Activated CD8-positive, alpha-beta T cell treated with anti-CD3 and anti-CD28 coated beads for 36 hours (primary cell): ENCODE measurements at places on chromosomes 12 and 14. TPM values are rescaled to one million over a fixed set of nuclear protein-coding genes. Genes with fewer than 3 reads are reported as not detected.

LBHD2 gene
- total RNA-seq, result not detected

SETD3 gene
- 50.7 TPM for total RNA-seq

TAS2R31 gene
- total RNA-seq, result 1.5 TPM

CAMKK2 gene
- 28.0 TPM for total RNA-seq

LRRC10 gene
- total RNA-seq, result not detected

MANSC4 gene
- not detected for total RNA-seq

ERO1A gene
- 202 TPM for total RNA-seq

CFAP54 gene
- 0.38 TPM for total RNA-seq

MEG3 gene
- not detected for total RNA-seq

DTX3 gene
- total RNA-seq, result 13.7 TPM

PLCZ1 gene
- not detected for total RNA-seq

DNA sequence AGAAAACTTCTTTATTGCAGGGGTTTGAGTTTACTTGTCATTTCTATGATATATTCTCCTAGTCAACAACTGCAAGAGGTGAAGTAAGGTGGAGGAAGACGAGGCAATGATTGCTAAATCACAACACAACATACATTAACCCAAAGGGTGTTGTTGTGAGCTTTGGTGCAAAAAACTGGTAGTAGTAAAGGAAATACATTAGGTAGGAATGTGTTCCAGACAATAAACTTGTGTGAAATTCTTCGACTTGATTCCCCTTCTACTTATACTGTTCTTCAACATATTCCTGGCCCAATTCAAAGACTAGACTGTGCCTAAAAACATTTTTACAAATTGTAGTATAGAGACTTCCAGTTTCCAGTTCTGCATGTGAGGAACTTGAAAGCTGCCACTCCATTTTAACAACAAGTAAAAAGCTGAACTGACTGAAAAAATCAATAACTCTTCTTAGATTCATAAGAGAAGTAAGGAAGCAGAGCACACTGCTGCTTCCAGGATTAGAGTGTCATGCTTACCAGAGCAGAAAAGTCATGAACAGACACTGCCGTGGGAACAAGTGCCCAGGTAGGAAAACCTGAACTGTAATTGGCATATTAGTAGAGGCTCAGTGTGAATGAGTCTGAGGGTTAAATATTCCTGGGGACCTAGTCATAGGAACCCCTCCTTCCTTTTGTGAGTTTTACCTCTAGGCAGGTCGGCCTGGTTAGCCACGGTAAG is 22.2 kb downstream of the COX8C start:
- DNase-seq, result no peak

DNA sequence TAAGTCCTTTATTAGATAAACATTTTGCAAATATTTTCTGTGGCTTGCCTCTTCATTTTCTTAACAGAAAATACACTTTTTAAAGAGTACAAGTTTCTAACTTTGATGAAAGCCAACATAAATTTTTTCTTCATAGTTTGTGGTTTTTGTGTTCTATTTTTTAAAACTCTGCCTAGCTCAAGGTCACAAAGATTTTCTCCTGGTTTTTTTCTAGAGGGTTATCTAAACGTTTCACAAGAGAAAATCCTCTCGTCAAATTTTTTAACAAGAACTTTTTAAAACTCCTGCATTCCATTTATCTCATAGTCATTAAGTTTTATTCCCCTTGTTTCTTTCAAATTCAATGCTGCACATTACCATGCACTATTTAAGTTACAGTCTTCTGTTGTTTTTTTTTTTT is 8.2 kb downstream of the AREL1 start:
- no peak for DNase-seq

DNA sequence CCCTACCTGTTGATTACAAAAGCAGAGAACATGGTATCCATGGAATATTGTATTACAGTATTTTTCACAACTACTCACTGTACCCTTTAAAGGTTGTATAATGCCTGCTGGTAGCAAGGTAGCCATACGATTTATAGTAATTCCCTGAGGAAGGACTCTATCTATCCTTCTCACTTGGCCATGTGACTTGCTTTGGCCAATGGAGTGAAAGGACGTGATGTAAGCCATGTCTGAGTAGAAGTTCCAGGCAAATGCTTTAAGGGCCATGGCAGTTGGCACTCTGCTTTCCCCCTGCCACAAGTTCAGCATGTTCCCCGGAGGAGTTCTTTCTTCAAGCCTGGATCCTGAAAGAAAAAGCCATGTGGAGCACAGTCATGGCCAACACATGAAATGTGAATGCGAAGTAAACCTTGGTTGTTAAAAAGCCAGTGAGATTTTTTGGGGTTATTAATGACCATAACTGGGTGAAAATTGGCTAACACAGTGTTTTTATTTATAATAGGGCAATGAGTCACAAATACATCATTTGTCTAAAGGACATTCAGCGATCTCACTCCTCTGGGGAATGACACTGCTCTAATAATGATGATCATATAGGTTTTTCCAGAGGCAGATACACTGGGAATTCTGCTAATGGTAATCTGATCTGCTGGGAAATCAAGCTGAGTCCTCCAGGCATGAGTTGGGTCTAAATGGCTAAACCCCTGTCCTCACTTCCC is 67.4 kb upstream of the SLC38A2 start:
- DNase-seq, result no peak

- no peak for DNase-seq
Measured at GRCh38 chr14:22646570-22647254, 2.6 kb upstream of the OR6J1 start.

- no peak for DNase-seq
Measured at GRCh38 chr14:64689289-64689688, 14.9 kb upstream of the PLEKHG3 start.

DNA sequence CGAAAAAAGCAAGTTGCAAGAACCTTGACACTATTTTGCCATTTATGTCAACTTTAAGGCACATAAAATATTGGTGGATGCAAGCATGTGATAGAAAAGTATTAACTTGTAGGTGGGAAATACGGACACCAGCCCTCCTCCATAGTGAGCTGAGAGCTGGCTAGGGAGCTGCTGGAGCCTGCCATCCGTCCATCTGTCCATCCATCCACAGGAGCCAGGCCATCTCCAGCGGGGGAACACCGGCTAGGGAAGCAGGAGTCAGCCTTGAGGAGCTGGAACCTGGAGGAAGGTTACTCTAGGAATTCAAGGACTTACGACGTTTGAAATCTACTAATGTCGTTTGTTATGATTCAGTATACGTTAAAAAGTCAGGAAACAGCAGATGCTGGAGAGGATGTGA is 120.7 kb upstream of the C14orf180 start:
- DNase-seq, result no peak

GRCh38 chr12:51390891-51391282 is 319 bp downstream of the GALNT6 start:
- DNase-seq, result peak; percentile 55

DNA sequence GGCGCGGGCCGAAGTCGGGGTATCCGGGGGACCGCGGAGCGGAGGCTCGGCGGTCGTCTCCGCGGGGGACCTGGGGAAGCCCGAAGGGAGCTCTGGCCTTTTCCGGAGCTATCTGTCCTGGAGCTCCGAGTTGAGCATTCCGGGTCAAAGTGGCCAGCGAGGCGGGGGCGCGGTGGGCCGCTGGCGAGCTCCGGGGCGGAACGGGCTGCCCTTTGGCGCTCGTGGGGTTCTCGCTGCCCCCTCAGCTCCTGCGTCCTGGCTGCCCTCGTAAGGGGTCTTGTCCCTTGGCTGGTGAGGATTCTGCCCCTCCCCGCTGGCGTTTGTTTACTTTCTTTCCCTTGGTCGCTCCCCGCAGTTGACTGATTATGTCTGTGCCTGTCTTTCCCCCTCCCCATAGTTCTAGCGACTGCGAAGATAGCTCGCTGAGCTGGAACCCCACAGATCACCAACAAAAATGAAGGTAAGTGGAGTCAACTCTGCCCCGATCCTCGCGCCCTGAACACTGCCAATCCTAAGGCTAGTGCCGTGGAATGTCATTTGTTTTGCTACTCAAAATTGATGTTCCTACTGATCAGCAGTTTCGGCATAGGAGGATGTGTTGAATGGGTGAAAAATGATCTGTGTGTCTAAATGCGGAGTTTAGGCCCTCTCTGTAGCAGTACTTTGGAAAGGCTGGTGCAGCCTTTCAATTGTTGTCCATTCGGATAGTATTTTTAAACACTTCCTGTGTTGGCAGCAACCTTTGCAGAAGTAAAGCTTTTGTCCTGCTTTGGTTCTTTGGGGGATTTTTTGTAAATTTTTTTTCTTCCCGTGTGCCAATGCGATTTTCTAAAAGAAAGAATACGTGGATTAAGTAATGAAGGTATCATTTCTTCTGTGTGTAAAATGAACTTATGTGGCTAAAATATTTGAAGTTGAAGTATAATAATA is 1.3 kb downstream of the ARID4A start:
- DNase-seq, result peak; percentile 14

- no peak for DNase-seq
Measured at GRCh38 chr12:112029301-112029700, 16.1 kb downstream of the ERP29 start.

DNA sequence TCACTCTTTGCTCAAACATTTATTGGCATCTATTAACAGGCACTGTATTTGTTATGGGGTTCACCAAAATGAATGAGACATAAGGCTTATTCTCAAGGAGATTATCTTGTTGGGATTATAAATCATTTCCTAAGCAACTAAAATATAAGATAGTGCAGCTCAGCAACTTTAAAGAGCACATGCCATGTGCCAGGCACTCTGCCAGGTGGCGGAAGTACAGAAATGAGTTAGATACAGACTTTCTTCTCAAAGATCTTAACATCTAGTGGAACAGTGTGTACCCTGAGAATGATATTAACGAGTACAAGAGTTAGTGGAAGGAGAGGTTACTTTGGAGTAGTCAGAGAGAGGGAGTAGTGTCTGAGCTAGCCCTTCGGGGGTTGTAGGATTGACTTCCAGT is 28.4 kb upstream of the TOMM20L start:
- no peak for DNase-seq

- no peak for DNase-seq
Measured at GRCh38 chr12:67038486-67038885, 230.7 kb upstream of the CAND1 start.

DNA sequence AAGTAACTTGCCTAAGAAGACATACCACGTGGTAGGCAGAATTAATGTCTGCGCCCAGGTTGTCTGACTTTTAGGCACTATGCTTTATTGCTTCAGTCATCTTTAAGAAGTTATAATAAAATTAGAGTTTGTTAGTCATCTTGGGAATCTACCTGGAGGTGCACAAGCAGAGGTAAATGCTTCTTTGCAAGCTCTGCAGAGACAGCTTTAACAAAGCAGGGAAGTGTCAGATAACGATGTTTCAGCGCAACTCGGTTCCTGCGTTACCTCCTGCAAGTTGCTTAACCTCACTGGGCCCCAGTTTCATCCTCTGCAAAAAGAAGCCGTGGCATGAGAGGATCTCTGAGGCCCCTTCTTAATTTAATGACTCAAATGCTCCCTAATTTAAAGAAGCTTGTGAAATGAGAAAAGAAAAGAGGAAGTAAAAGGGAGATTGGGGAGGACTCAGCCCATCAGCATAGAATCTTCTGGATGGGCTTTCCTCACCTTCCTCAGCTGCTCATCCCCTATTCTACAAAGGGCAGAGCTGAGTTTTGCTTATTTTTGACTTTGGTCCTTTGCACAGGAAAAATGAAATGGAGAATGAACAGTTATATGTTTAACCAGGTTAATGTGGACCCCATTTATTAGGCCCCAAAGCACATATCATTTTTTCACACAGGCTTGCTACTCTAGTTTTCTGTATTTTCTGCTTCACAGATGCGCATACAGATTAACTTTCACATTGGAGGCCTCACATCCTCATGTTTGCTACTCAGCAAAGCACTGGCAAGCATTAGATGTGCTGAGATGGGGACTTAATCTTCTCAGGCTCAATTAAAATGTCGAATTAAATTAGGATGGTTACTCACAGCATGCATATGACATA is 5.1 kb downstream of the ARHGDIB start:
- DNase-seq, result peak; percentile 62

GRCh38 chr14:90903101-90903500 is 86.9 kb upstream of the TTC7B start:
- peak; percentile 77 for DNase-seq

DNA sequence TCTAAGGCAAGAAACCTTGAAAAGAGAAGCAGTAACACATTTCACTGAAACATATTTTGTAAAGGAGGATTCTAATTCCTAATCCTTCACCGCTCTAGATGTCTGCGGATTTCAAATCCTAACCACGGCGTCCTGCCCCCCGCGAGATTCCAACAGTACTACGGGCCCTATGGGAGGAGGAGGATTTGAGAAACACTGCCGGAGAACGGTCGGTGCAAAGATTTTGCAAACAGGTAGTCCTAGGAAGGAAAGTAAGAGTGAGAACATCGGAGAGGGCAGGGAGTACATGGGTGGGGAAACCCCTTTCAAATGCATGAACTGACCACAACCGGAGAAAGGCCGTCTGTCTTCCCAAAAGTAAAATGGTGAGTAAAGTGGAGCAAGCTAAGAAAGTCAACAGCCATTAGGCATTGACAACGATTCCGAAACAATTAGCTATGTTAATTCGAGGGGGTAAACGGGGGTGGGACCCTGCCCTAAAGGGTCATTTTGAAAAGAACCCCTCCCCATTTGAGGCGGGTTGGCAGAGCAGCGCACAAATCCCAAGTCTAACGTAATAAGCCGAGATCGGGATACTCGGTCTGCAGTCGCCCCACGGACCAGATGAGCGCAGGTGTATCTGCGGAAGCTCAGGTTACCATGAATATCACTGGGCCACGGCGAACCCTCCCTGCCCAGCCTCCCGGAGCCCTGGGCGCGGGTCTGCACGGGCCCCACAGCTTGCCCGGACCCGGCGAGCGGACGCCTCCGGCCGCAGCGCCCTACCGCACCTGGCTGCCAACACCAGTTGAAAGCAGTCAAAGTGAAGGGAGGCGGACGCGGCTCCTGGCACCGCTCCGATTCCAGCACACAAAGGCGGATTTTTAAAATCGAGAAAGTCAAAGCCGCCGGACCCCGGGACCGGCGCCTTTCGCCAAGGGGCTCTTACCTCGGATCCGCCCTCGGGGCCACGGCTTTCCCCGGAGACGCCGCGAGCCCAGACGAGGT is 662 bp downstream of the EPS8 start:
- DNase-seq, result peak; percentile 17

GRCh38 chr14:94460631-94461416 is 8.2 kb upstream of the SERPINA11 start:
- DNase-seq, result no peak

GRCh38 chr12:9699269-9699897 is 29.9 kb downstream of the CLEC2D start:
- no peak for DNase-seq

DNA sequence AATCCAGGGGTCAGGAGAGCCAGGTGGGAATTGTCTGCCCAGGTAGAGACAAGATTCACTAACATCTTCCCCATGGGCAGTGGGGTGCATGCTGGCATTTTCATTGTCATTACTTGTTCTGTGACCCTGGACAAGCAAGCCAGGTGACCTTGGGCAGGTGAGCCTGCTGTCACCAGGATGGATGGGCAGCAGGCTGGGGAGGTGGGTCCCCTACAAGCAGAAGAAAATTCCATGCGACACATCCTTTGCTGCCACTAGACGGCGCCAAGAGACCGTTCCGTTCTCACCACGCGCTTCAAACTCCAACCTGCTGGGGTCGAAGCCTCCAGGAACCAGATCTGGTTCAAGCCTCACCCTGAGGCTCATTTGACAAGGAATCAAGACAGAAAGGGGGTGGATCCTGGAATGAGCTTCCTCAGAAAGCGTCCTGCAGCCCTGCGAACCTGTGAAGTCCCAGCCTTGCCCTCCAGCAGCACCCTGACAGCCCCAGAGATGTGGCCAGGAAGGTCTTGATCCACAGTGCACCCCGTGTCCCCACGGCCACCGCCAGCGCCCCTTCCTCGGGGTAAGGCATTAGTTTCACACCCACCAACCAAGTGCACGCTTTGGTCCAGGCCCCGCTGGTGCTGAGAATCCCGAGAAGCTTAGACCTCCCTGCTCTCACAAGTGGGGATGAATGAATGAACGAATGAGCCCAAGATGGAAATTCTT is 3.2 kb upstream of the DYNC1H1 start:
- DNase-seq, result peak; percentile 89

- no peak for DNase-seq
Measured at GRCh38 chr12:129269756-129270495, 416.6 kb downstream of the GLT1D1 start.
